Breast epithelium (tissue), 4 donors: ENCODE measurements at places on chromosomes 7 and 10. TPM values are rescaled to one million over a fixed set of nuclear protein-coding genes. Genes with fewer than 3 reads are reported as not detected.

Gene INMT
- total RNA-seq: 66.7 TPM

Gene HOXA11
- not detected for total RNA-seq

Gene MUC3A
- total RNA-seq: 0.29 TPM

Gene CCL24
- not detected for total RNA-seq

- no peak for DNase-seq
- no peak overlapping the region for H3K27ac ChIP-seq
Observed at GRCh38 chr10:27646604-27647175, 98.9 kb downstream of the MKX start.

GRCh38 chr10:88318803-88319202, 264.3 kb downstream of the RNLS start:
- no peaks in the 10 kb centered on the region for H3K4me1 ChIP-seq
- DNase-seq: no peak
- no peaks in the 10 kb centered on the region for H3K36me3 ChIP-seq
- no peaks in the 10 kb centered on the region for H3K27me3 ChIP-seq
- no peak overlapping the region for H3K27ac ChIP-seq
- H3K4me3 ChIP-seq: no peak overlapping the region

GRCh38 chr10:851901-852300, 79.6 kb downstream of the LARP4B start:
- no peaks in the 10 kb centered on the region for H3K4me1 ChIP-seq
- H3K4me3 ChIP-seq: no peak overlapping the region
- H3K27ac ChIP-seq: no peak overlapping the region
- no peaks in the 10 kb centered on the region for H3K27me3 ChIP-seq
- DNase-seq: no peak
- peaks cover 5% of the 10 kb centered on the region for H3K36me3 ChIP-seq

DNA sequence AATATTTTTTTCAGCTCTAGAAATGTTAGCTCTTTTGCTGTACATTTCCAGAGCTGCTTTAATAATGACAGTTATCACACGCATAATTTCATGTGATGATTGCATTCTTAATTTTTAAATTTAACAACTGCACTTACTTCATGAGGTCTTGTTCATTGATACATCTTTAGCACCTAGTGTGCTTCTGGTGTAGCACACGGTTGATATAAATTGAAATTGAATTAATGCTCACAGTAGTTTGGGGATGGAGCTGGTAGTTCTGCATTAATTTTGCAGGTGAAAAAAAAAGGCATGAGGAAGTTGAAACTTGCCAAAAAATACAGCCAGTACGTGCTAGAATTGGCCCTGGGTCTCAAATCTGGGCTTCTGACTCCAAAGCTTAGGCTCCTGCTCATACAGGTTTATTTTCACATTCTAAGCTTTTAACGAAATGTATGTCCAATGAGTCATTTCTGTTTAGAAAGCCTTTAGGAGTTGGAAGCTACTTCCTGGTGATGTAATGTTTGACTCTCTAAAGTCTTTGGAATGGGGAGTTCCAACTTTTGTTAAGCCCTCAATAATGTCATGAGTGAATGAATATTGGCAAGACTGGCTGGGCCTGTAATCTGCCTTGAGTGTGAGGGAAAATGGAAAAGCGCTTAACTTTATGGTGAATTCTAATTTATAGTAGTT, 62.5 kb downstream of the DAGLB start:
- H3K27ac ChIP-seq: peak overlapping the region; percentile 94
- no peaks in the 10 kb centered on the region for H3K27me3 ChIP-seq
- no peak overlapping the region for H3K4me3 ChIP-seq

GRCh38 chr7:116232350-116232749, 22.0 kb downstream of the TES start:
- no peak overlapping the region for H3K27ac ChIP-seq
- no peaks in the 10 kb centered on the region for H3K36me3 ChIP-seq
- no peaks in the 10 kb centered on the region for H3K4me1 ChIP-seq
- H3K4me3 ChIP-seq: no peak overlapping the region

DNA sequence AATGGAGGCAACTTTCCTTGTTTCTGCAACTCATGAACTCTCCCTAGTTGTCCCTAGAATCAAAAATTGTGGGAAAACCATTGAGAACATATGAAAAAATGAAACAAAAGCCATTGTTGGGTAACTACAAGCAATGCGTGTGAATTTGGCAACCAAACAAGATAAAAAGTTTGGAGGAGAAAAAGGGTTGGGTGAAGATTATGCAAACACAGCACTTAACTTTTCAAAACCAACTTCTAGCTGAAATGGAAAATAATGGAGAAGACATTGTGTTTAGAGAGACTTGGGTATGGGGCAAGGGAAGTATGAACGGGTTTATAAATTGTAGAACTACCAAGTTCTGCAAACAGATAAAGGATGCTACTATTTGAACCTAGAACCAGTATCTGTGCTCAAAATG, 89.0 kb upstream of the SVIL start:
- H3K27ac ChIP-seq: no peak overlapping the region
- H3K4me3 ChIP-seq: no peak overlapping the region
- H3K4me1 ChIP-seq: no peaks in the 10 kb centered on the region
- no peak for DNase-seq
- no peaks in the 10 kb centered on the region for H3K27me3 ChIP-seq

DNA sequence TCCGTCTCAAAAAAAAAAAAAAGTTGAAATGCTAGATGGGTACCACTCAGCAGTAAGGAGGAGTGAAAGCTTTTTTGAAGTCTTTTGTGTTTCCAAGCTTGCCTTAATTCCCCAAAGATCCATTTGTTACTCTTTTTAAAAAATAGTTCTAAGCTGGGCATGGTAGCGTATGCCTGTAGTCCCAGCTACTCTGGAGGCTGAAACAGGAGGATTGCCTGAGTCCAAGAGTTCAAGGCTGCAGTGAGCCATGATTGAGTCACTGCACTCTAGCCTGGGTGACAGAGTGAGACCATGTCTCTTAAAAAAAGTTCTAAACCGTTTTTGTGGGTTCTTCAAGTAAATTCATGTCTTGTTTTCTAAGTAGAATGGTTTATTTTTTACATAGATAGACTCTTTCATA, 5.3 kb downstream of the TBC1D12 start:
- H3K27me3 ChIP-seq: no peaks in the 10 kb centered on the region
- DNase-seq: no peak
- H3K27ac ChIP-seq: no peak overlapping the region
